ENCODE measurements at places on chromosomes 12 and 14. TPM values are rescaled to one million over a fixed set of nuclear protein-coding genes. Genes with fewer than 3 reads are reported as not detected.

The AQP2 gene
- total RNA-seq: not detected

The HNF1A gene
- total RNA-seq: 11.9 TPM

The IL26 gene
- total RNA-seq: not detected

The NANOG gene
- 2.3 TPM for total RNA-seq

The TGFB3 gene
- total RNA-seq: 30.7 TPM

The KRT83 gene
- total RNA-seq: not detected

The IFNG-AS1 gene
- not detected for total RNA-seq

The GRIP1 gene
- total RNA-seq: 7.5 TPM

All from body of pancreas (tissue), 4 donors.